Suprapubic skin (tissue), 4 donors: ENCODE measurements at places on chromosomes 3 and 15. TPM values are rescaled to one million over a fixed set of nuclear protein-coding genes. Genes with fewer than 3 reads are reported as not detected.

MAP6D1 gene
- 7.9 TPM for total RNA-seq

SNTN gene
- total RNA-seq, result not detected

DUOX1 gene
- total RNA-seq, result 246 TPM

TRH gene
- total RNA-seq, result not detected

HYKK gene
- 6.0 TPM for total RNA-seq

GHSR gene
- not detected for total RNA-seq

ADPRH gene
- total RNA-seq, result 2.1 TPM

LSAMP gene
- total RNA-seq, result 5.2 TPM
